ENCODE measurements at places on chromosomes 16 and 17.

DNA sequence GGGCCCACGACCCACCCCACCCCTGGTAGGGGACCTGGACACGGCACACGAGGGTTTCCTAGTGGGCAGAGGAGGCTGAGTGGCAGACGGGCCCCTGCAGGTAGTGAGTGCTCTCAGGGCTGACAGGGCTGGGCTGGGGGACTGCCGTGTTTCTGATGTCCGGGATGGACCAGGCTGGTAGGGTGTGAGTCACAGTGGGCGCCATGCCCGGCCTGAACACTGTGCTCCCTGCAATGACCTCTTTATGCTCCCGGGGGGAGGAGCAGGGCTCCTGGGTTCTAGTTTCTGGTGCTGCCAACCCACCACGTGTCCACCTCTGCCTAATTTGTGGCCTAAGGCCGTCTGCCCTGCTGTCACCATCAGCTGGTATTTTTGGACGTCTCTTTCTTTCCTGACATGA is 26.3 kb downstream of the ARHGAP23 start:
- peaks cover 33% of the 10 kb centered on the region for H3K4me1 ChIP-seq
- no peak overlapping the region for H3K27ac ChIP-seq
- no peaks in the 10 kb centered on the region for H3K36me3 ChIP-seq
- no peak for DNase-seq

GRCh38 chr16:68715471-68715870 is 21.6 kb upstream of the CDH1 start:
- H3K36me3 ChIP-seq = no peaks in the 10 kb centered on the region
- no peak overlapping the region for H3K4me3 ChIP-seq
- H3K27ac ChIP-seq = no peak overlapping the region
- no peak for DNase-seq
- no peaks in the 10 kb centered on the region for H3K4me1 ChIP-seq

DNA sequence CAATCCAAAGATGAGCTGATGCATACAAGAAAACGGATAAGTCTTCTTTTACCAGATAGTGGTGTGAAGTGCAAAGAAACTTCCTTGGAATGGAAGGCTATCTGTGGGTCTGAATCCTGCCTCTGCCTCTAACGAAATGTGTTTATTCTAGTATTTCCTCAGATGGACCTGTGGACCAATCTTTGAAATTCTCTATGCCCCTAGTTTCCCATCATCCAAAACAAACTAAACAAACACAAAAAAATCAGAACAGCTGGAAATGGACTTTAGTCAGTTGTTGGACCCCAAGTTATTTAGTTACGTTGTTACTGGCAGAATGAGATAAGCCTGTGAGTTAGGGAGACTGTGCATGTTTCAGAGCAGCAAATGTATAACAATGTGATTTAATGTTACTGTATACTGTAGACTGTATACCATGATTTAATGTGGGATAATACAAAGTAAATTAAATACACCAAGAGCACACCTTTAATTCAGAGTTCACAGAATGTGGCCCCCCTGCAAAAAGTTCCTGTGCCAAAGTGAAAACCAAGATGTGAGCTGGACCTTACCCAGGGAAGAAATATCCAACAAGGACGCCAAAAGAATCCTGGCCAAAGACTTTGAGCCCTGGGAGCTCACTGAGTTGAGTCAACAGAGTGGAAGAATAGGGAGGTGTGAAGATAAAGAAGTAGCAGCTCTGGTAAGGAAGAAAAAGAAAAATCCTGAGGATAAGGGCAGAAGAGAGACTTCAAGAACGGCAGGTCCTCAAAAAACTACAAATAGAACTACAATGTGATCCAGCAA is 255.2 kb downstream of the CNTNAP4 start:
- peaks cover 12% of the 10 kb centered on the region for H3K27me3 ChIP-seq
- DNase-seq = no peak
- H3K4me3 ChIP-seq = no peak overlapping the region

GRCh38 chr17:39969375-39969774 is 6.6 kb downstream of the GSDMA start:
- no peaks in the 10 kb centered on the region for H3K27me3 ChIP-seq
- no peaks in the 10 kb centered on the region for H3K4me1 ChIP-seq
- no peak overlapping the region for H3K4me3 ChIP-seq
- no peak overlapping the region for H3K27ac ChIP-seq
- no peak for DNase-seq

DNA sequence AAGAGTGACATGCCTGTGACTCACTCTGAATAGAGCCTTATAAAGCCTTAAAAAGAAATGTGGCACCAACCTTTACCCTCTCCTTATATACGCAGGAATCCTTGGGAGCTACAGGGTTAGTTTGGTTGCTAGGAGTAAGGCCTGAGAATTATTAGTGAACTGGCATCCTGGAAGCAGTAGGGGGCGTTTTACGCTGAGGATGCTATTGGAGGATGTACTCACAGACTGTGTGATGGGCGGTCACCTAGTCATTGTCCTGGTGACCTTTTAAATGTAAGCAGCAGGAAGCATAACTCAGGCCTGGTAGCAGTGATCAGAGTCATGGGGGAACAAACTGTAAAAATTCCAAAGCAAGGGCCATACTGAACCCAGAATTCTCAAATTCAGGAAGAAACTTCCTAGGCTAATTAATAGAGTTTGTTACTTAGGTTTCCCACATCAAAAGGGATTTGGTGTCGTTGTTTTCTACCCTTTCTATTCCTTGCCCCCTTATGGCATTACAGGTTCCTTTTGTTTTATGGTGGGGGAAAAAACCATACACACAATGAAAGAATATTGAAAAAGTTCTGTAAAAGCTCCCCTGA is 153.8 kb downstream of the SNX11 start:
- no peak overlapping the region for H3K27ac ChIP-seq
- H3K4me1 ChIP-seq = peaks cover 41% of the 10 kb centered on the region
- DNase-seq = peak; percentile 58
- H3K36me3 ChIP-seq = no peaks in the 10 kb centered on the region
- no peak overlapping the region for H3K4me3 ChIP-seq

- no peak for DNase-seq
- H3K27me3 ChIP-seq = peaks cover 34% of the 10 kb centered on the region
- peaks cover 6% of the 10 kb centered on the region for H3K4me1 ChIP-seq
- H3K36me3 ChIP-seq = no peaks in the 10 kb centered on the region
These were observed 274.2 kb downstream of the ABCC12 start for GRCh38 chr16:47881574-47881973.

GRCh38 chr16:26196802-26197201 is 505.0 kb downstream of the HS3ST4 start:
- no peak overlapping the region for H3K27ac ChIP-seq
- no peak for DNase-seq
- H3K27me3 ChIP-seq = no peaks in the 10 kb centered on the region
- H3K4me3 ChIP-seq = no peak overlapping the region

- DNase-seq = no peak
- H3K27ac ChIP-seq = no peak overlapping the region
- H3K4me1 ChIP-seq = no peaks in the 10 kb centered on the region
- H3K27me3 ChIP-seq = no peaks in the 10 kb centered on the region
- no peak overlapping the region for H3K4me3 ChIP-seq
These were observed 141.2 kb downstream of the AATF start for GRCh38 chr17:37089956-37090355.

DNA sequence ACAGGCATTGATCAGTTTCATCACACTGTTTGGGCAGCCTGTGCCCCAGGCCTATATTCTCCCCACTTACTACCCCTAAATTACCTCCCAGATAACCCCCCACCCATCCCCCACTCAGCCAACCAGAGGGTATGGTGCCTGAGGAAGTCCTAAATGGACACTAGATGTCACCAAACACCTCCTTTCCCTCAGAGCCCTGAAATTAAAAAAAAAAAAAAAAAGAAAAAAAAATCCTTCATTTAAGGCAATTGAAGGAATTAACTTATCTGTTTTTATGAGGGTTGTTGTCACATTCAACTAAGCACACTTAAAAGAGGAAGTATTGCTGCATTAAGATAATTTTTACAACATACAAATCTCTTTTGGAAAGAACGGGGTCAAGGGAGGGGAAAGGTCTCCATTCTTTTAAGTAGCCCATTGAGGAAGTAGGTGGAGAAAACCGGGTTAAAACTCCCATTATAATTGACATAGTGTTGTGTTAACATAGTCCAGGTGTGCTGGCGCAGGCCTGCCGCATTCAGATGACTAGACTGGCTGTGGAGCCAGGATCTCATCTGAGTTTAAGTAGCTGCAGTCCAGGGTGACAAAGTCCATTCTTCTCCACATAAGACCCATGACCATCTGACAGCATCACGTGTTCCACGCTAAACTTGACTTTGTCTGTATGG is 46.3 kb downstream of the SNX11 start:
- H3K4me1 ChIP-seq = peaks cover 36% of the 10 kb centered on the region
- H3K27me3 ChIP-seq = no peaks in the 10 kb centered on the region
- H3K4me3 ChIP-seq = no peak overlapping the region
- H3K36me3 ChIP-seq = no peaks in the 10 kb centered on the region

- no peak overlapping the region for H3K27ac ChIP-seq
- no peaks in the 10 kb centered on the region for H3K27me3 ChIP-seq
- H3K4me1 ChIP-seq = no peaks in the 10 kb centered on the region
These were observed 13.6 kb downstream of the OR1D5 start for GRCh38 chr17:3049705-3050295.

All from A673 (cell line).